ENCODE measurements at places on chromosomes 12 and 14.

DNA sequence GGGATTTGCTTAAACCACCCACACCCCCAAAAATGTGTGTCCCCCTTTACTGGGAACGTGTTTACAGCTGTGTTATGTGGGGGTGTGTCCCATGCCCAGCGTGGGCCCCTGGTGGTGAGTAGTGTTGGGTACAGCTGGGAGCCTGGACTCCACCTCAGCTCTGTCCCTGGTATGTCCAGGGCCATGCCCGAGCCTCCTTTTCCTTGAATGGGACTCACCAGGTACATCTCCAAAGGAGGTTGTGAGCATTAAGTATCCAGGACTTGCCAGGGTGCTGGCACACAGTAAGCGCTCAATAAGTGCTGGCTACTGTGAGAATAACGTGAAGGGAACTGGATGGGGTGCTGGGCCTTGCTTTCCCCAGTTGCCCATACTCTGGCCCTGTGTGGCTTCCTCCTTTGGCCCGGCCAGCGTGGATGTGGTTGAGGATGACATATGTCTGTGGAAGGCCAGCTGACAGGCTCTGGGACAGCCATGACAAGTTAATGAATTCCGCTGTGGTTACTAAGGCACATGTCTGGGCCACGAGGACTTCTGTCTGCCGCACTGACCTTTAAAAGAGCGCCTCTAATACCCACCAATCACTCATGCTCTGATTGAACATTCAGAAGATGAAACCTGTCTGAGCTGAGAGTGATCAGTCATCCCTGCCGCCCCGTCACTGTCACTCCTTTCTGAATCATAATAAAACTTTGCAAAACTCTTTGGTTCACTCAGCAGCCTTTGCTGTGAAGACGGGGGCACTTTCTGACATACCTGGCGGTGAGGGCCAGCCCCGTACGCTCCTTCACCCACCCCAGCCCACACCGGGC lies 74.7 kb downstream of the DIO3 start:
- no peak for DNase-seq

DNA sequence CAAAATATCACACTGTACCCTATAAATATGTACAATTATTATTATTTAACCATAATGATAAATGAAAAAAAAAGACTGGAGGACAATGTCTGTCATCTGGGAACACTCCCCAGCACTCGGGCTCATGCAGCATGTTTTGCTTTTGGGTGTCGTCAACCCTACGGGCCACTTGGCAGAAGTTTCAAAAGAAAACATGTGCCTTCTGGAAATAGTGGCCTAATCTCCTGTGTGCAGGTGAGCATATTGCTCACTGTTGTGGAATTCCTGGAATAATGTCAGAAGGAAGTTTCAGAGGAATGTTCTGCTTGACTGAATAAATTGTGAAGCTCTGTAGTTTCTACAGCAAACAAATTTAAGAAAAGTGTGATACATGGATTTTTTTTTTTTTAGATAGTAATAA lies 298.3 kb downstream of the SSPN start:
- no peak for DNase-seq

DNA sequence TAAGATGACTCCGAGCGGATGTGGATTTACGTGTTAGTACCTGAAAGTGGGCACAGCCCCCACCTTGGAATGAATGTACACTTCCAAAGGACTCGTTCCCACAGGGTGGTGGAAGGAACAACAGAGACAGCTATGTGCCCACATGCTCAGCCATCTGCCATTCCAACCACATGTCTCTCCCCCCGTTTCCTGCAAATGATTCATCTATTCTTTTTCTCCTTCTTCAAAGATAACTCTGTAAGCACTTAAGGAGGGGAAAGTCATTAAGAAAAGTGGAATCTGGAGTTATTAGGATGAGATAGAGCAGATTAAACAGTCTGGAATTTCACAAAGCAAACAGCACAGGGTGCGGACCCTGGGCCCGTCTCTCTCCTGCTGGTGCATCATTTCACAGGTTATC lies 18.5 kb upstream of the DUSP6 start:
- no peak for DNase-seq

DNA sequence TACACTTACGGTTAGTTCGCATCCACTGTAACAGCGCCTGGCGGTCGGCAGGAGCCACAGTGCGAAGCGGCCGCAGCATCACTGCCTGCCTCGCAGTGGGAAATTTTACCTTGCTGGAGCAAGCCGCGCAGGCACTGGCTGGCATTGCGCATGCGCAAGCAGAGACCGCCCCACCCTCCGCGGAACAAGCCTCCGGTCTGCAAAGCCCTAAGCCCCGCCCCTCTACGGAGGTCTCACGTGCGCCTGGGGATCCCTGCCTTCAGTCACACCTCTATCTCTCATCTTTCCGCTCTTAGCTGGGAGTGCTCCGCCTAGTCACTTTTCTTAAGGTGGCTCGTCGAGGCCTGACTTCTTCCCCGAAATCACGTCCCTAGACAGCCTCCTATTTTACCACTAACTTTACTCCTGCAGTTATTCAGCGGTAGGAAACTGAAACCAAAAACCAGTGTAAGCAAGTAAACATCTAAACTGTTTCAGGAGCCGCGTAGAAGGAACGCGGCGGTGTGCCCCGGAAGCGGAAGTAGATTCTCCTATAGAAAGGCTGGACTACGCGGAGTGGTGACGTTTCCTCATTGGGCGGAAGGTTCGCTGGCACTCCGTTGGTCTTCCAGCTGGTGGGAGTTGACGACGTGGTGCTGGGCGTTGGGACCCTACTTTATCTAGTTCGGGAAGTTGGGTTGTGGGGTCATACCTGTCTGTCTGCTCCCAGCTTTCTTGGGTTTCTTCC lies at the start of gene SRP54:
SRP54 (plus strand) TSS at position 572 of the 727 bp plus-strand sequence. CDS start 13,718 bp downstream, outside the sequence.
- peak; percentile 99 for DNase-seq

GRCh38 chr12:62731055-62731820 lies 203.7 kb downstream of the PPM1H start:
- DNase-seq = no peak

DNA sequence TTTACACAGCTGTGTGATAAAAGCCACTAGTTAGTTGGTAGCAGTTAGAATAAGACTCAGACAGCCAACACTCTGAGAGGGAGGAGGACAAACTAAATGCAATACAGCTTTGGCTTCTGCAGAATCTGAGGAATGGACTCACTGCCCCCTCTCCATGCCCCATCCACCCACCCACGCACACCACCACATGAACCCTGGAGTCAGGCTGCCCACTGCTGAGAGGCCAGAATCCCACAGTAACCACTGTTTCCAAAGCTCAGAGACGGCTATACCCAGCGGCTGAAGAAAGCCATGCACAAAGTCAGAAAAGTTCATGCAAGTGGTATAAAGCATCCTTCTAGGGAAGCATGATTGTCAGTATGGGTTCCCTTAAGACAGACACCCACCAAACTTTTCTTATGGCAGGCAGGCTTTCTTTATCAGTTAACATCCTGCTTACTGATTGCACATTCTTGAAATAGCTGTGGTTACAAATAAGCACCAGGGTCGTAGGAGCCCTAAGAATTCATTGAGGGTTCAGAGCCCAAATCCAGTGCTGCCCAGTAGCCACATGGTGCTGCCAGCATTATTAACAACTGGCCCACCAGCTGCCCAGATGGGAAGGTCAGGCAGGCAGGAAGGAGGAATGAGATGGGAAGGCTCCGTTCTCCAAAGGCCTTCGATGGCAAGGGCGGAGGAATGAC lies 61.5 kb downstream of the NT5DC3 start:
- DNase-seq = no peak

- no peak for DNase-seq
Observed at GRCh38 chr14:34266344-34266743, 195.7 kb downstream of the SPTSSA start.

DNA sequence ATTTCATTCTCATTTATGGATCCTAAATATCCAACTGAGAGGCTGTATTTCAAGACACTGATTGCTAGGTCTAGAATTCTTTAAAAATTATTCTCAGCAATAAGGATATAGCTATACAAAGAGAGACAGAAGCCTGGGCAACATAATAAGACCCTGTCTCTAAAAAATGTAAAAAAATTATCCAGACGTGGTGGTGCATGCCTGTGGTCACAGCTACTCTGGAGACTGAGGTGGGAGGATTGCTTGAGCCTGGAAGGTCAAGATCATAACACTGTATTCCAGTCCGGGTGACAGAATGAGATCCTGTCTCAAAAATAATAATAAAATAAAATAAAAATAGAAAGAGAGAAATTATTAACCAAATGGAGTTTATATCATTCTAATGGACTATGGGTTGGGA lies 20.6 kb upstream of the ARID2 start:
- no peak for DNase-seq

GRCh38 chr14:32050878-32051277 lies 26.2 kb upstream of the ARHGAP5 start:
- no peak for DNase-seq

DNA sequence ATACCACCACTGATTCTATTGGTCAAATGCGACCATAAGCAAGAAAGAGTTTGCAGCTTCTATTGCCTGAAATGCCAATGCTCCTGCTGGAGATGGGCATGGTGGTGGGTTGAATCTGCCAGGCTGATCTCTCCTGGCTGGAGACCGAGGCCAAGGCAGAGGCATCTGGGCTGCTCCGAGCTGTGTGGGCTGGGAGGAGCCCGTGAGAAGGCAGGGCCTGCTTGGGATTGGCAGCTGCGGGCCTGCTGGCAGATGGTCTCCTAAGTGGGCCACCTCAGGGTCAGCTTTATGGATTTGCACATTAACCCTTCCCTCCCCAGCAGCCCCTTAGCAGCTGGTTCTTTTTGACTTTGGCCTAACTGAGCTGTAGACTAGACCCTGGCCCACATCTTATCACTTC lies 25.4 kb downstream of the SRRM4 start:
- DNase-seq = no peak

DNA sequence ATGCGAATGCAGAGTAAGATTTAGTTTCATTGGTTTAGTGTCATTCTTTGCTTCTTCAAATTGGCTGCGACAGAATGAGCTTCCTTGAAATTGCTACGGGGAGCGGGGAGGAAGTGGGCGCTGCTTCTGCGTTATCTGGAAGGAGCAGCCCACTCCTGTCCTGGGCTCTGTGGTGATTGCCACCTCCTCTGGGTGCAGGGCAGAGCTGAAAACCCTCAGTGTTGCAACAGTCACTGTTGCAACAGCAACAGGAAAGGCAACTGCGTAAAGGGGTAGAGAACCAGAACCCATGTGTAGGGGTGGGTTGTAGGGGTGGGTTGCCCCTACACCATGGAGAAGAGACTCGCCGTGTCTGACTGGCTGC lies 57.7 kb downstream of the MAX start:
- DNase-seq = no peak

DNA sequence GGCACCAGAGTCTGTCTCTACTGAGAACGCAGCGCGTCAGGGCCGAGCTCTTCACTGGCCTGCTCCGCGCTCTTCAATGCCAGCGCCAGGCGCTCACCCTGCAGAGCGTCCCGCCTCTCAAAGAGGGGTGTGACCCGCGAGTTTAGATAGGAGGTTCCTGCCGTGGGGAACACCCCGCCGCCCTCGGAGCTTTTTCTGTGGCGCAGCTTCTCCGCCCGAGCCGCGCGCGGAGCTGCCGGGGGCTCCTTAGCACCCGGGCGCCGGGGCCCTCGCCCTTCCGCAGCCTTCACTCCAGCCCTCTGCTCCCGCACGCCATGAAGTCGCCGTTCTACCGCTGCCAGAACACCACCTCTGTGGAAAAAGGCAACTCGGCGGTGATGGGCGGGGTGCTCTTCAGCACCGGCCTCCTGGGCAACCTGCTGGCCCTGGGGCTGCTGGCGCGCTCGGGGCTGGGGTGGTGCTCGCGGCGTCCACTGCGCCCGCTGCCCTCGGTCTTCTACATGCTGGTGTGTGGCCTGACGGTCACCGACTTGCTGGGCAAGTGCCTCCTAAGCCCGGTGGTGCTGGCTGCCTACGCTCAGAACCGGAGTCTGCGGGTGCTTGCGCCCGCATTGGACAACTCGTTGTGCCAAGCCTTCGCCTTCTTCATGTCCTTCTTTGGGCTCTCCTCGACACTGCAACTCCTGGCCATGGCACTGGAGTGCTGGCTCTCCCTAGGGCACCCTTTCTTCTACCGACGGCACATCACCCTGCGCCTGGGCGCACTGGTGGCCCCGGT lies at the start of gene PTGDR:
PTGDR (plus strand) TSS at position 198 of the 778 bp plus-strand sequence; CDS start at position 315, 117 bp downstream.
- DNase-seq = no peak
